ENCODE measurements at places on chromosomes 2 and 18. TPM values are rescaled to one million over a fixed set of nuclear protein-coding genes. Genes with fewer than 3 reads are reported as not detected.
A peak's percentile ranks its signal among the peaks of the same experiment; 100 is the strongest.

The ABCB6 gene
- total RNA-seq, result 17.9 TPM

The SERPINB12 gene
- not detected for total RNA-seq

GRCh38 chr2:64151476-64151875, 7.3 kb upstream of the PELI1 start:
- no peak for DNase-seq

GRCh38 chr2:3142961-3143571, 234.6 kb downstream of the EIPR1 start:
- no peak for DNase-seq

DNA sequence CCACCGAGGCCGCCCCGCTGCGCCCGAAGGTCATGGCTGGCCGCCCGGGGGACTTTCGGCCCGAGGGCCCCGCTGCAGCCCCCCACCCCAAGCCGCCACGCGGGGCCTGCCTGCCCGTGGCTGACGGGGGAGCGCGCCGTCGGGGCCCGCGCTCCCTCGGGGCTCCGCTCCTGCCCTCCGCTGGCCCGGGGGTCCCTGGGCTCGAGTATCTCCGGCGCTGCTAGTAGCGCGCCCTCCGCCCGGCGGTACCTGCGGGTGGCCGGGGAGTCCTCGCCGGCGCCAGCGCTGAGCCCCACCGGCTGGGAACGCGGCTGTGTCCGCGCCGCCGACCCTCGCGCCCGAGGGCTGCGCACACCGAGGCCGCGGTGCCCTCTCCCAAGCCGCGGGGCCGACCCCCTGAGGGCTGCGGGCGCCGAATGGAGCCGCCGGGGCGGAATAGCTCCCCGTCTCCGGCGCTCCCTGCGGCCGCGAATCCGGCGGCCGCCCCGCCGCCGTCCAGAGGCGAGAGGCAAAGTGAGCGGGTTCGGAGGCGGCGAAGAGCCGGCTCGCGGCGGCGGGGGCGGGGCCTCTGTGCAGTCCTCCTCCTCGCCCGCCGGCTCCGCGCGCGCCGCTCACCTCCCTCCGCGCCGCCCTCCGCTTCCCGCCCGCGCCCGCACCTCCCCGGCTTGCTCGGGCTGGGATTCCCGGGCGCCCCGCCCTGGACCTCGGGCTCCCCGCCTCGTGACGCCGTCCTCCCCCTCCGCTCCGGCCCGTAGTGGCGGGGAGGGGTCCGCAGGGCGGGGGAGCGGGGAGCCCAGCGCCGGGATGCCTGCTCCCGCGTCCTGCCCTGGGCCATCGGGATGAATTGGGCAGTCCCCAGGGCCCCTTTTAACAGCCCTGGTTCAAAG, at the start of gene KCNG3:
TSS of gene KCNG3 (minus strand) at position 515 of the 887 bp plus-strand sequence. CDS start at position 34, 481 bp downstream.
- DNase-seq, result peak; percentile 52

DNA sequence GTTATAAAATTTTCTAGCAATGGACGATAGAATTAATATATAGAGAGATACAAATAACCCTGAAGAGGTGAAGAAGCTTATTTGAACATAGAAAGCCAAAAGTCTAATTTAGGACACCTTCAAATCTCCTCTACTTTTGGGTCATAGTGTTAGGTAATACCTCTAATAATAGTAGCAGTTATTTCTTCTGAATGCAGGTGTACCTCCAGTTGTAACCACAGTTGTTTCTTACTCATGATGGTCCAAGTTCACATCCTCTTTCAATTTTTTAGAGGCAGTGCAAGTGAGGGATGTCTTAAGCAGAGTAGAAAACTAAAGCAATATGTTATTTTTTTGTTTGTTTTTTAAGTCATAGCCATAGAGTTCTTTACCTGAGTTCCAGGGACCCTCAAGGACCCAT, 429.5 kb downstream of the CCDC85A start:
- no peak for DNase-seq

All from heart left ventricle (tissue), 16 donors.